ENCODE measurements at places on chromosomes 12 and 14.
A peak's percentile ranks its signal among the peaks of the same experiment; 100 is the strongest.

DNA sequence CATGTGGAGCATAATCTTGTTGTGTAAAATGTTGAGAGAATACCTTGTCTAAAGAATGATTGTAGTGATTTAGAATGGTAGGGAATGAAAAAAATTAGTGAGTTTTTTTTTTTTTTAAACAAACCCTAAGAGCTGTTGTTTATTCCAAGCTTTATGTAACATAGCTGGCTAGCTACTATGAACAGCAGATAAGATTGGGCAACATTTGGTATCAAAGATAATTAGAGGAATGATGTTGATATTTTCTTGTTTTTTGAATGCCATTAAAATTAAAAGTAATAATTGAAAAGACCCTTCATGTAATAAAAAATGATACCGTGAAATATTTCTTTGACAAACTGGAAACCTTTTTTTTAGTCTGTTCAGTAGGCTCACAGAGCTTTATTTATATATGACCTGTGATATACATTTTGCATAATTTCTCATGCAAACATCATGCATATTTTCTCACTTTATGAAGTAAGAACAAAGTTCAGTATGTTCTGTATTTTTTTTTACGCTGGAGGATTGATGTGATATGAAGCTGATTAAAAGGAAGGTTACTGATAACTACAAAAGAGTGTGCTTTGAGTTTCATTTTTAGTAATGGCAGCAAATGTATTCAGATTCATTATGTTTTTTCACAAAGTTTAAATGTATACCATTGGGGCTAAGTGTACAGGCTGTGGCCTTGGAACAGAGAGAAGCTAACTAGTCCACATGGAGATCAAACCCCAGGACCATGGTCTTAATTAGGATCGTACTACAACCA lies 8.1 kb downstream of the CPSF6 start:
- DNase-seq, result no peak

DNA sequence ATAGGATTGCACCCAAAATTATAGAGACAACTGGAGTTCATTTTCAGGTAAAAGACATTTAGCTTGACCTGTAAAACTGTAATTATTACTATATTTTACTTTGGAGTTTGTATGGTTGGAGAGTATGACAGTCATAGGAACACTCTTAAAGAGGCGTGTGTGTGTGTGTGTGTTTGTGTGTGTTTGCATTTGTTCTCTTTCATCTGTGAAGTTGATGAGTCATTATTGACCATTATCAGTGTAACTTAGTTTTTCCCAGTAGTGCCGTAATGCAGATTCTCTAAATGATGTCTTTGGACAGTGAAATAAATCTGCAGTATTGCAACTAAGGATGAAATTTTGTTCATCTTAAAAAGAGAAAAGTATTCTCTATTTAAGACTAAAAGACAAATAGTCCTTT lies 13.0 kb downstream of the WASHC4 start:
- no peak for DNase-seq

GRCh38 chr14:30621354-30621939 lies 672 bp upstream of the SCFD1 start:
- no peak for DNase-seq

DNA sequence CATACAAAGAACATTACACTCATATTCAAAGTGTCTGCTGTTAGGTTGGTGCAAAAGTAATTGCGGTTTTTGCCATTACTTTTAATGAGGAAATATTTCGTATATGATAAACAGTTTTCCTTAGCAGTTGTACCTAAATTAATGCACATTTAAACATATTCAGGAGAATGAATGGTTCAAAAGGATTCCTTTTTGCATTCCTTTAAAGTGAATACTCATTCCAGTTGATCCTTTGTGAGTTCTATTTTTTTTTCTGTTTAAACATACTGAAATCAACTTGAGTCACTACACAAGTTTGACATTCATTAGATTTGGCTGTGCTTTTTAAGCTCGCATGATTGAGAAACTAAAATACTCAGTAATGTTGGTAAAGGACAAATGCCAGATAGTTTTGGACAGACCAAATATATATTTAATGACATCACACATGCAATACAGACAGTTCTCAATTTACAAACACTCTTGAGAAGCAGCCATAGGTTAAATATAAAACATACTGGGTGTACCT lies 13.8 kb upstream of the SLC38A2 start:
- no peak for DNase-seq

GRCh38 chr12:18158774-18159557 lies 69.0 kb upstream of the RERGL start:
- no peak for DNase-seq

DNA sequence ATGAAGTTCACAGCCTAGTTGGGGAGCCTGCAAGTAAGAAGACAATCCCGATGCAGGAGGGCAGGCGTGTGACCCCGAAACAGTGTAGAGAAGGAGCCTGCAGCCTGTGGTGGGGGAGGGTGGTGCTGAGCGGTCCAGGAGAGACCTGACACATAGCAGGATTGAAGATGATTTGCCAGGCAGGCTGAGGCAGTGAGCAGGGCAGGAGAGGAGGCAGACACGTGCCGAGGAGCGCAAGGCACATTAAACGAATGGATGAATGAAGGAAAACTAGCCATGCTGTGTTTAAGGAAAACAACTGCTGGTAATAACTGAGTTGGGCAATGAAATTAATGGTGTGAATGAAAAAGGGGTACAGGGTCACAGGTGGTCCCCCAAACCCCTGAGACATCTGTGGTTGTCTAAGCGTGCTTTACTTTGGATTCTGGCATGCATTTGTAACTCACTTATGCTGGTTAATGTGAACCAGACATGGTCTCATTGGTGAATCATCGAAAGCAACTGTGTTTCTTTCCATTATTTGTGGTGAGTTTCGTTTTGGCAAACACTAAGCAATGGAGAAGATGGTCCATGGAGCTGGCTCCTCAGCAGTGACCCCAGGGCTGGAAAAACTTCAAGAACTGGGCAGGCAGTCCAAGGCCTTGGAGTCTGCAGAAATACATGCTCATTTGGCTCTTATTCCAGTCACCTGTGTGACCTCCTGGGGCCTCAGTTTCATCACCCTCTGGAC lies 96.9 kb upstream of the EVL start:
- DNase-seq, result no peak

DNA sequence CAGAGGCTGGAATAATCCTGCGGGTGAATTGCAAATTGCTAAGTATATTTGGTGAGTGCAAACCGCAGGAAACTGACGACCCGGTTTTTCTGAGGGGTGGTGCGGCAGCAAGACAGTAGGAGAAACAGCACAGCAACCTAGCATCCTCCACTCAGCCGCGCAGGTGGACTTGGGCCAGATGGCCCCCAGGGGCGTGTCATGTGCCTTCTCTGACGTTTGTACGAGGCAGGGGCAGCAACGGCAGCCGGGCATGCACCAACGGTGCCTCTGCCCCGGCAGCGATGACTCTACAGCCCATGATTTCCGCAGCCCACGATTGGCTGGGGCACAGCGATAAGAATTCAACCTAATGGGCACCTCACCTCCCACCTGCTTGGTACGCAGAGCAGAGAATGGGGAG lies 11.1 kb upstream of the CLEC2A start:
- DNase-seq, result peak; percentile 2

DNA sequence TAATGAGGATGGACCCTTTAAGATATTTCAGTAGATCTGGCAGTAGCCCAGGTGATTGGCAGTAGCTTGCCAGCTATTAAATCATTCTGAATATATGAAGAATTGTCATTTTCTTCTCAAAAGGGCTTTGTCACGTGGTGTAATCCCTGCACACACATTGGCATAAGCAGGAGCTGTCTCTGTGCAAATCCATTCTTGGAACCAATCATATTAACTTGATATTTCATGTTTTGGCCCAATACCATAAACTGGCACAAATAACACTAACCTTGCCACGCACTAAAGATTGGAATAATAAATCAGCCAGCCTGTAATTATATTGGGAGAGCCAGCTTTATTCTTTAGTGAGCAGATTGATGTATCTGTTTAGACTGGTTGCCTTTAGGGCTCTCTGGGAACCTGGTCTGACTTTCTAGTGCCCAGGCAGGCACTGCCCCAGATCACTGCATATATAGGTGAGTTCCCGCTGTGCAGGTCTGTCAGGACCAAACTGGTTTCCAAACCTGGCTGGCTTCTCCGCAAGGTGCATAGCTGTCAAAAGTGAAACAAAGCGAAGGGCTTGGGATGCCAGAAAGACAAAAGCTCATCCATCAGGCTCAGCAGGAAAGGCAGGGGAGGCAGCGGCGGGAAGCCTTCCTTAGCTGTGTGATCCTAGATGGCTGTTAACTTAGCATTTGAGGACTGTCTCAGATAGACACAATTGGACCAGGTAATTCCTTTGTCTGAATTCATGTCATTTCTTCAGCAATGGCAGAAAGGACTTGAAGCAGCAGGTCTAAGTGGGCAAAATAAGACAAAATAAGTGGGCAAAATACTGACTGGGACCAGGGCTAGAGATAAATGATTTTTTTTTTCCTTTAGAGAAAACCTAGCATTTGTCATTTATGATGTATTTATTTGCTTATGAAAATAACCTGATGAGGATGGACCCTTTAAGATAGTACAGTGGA lies 128.8 kb upstream of the DYRK2 start:
- peak; percentile 45 for DNase-seq

GRCh38 chr14:23182372-23183157 lies 895 bp downstream of the SLC7A8 start:
- peak; percentile 68 for DNase-seq

- DNase-seq, result peak; percentile 72
Observed at GRCh38 chr12:52870361-52871290, 21.8 kb upstream of the KRT78 start.

DNA sequence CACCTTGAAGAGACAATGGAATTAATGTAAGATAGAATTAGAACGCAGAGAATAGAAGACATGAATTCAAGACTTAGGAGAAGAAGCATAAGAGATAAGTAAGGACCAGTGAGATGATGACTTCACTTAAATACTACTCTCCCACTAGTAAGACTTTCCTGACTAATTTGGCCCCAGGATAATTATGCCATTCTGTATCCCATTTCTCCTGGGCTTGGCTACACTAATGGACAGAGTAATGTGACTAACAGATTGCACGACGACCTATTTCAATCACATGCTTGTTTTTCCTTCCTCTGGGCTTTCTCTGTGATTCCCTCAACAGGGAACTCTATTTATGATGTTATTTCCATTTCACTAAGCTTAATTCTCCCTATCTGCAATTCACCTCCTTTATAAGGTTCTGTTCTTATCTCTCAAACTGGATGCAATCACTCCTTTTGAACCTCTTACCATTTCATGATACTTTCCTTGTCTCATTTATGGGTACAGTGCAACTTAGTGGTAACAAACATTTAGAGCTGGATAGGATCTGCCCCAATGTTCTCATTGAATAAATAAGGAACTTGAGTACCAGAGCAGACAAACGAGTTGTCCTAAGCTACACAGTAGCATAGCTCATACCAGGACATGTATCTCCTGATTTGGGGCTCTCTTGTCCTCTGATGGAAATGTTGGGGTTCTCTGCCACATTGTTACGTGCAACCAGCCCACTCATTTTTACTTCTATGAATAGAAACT lies 102.7 kb downstream of the BTG1 start:
- no peak for DNase-seq

- DNase-seq, result no peak
Observed at GRCh38 chr14:71942904-71943694, 10.9 kb downstream of the RGS6 start.

DNA sequence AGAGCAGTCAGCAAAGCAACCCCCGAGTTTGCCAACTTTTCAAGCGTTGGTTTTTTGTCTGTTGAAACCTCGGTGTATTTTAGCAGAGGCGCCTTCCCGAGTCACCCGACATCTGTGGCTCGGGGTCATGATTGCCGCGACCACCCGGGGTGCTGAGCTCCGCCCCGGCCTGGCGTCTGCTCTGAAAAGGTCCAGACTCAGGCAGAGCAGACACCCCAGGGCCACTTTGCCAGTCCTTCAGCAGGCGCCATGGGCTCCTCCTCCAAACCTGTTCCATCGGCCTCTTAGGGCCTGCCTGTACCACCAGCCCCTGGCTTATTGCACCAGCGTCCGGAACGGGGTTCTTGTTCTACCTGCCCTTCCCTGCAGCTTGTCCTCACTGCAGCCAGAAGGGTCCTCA lies 19.1 kb downstream of the ANKRD9 start:
- DNase-seq, result no peak

DNA sequence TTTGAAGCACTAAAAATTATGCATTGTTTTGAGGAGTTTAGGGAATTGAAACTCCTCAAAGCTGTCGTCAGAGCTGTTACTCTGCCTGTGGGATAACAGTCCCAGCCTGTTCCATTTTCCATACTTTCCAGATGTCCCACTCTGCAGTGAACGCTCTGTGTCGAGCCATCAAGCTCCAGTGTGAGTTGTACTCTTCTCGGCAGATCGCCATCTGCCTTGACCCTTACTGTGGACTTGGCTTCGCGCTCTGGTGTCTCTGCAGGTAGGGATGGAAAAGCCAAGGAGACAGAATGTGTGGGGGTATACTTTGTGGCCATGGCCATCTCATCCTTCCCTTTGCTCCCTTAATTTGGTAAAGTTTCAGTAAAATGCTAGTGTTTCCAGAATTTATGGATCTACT lies 35.5 kb upstream of the ATF1 start:
- DNase-seq, result no peak

Measured in retina (tissue), 1 donor.